ENCODE measurements at places on chromosomes 5 and 9.

- peak; percentile 59 for DNase-seq
Observed at GRCh38 chr9:107484117-107484723, 5.3 kb downstream of the KLF4 start.

DNA sequence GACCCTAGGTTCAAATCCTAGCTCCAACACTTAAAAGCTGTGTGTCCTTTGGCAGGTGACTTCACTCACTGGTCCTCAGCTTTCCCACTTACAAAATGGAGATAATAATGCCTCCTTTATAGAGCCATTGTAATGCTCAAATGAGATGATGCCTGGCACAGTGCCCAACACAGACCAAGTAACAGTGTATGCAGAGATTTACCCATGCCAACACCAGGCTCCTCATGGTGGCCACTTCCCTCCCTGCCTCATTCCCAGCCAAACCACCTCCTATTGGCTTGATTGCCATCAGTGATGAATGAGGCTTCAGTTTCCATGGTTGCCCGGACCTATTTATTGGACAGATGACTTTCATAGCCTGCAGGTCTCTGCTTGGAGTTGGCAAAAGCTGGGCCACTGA lies 469.4 kb downstream of the CDK5RAP2 start:
- DNase-seq: no peak

GRCh38 chr9:110170357-110171257 lies 37.4 kb downstream of the C9orf152 start:
- DNase-seq: no peak

GRCh38 chr9:83538890-83539238 lies 663 bp upstream of the FRMD3 start:
- DNase-seq: no peak

- no peak for DNase-seq
Observed at GRCh38 chr5:37721447-37721871, 118.4 kb downstream of the GDNF start.

All from AG04450 (cell line).